ENCODE measurements at places on chromosomes 1 and 21.

DNA sequence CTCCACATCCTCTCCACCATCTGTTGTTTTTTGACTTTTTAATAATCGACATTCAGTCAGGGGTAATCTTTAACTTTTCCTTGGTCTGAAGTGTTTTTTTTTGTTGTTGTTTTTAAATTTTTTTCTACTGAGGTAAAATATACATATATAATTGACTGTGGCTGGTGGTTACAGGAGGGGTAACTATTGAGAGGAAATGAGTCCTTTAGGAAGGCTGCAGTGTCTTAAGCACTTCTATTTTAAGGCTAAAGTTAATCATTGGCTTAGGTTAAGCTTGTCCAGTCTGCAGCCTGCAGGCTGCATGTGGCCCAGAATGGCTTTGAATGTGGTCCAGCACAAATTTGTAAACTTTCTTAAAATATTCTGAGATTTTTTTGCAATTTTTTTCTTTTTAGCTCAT is 172.5 kb downstream of the CTH start:
- no peak for DNase-seq

- peak; percentile 82 for DNase-seq
These were observed 39.5 kb downstream of the EPHB2 start for GRCh38 chr1:22749919-22750684.

- no peak for DNase-seq
These were observed 39.4 kb upstream of the MACF1 start for GRCh38 chr1:39165049-39165448.

- DNase-seq, result no peak
These were observed 117.7 kb downstream of the FGGY start for GRCh38 chr1:59414406-59415133.

DNA sequence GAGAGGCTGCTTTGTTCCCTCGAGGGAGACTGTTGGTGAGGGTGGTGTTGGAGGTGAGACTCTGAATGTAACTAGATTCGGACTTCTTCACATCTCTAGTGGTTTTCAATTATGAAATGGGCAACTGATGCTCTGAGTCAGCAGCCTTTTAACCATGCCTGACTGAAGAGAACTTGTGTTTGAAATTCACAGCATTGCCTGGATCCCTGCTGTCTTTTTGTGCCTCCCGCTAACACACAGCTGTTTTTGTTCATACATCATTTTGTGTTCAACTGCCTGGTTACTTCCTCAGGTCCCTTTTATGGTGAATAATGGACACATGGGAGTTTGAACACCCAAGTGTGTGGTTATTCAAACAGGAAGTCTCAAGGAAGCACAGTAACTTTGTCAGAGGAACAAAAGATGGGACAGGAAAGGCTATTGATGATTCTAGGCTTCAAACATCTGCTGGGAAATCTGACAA is 16.8 kb downstream of the LAMC1 start:
- DNase-seq, result peak; percentile 23

Data from suppressor macrophage treated with lipopolysaccharide for 4 hours (primary cell).